ENCODE measurements at places on chromosomes 5 and 9. TPM values are rescaled to one million over a fixed set of nuclear protein-coding genes. Genes with fewer than 3 reads are reported as not detected.

DNA sequence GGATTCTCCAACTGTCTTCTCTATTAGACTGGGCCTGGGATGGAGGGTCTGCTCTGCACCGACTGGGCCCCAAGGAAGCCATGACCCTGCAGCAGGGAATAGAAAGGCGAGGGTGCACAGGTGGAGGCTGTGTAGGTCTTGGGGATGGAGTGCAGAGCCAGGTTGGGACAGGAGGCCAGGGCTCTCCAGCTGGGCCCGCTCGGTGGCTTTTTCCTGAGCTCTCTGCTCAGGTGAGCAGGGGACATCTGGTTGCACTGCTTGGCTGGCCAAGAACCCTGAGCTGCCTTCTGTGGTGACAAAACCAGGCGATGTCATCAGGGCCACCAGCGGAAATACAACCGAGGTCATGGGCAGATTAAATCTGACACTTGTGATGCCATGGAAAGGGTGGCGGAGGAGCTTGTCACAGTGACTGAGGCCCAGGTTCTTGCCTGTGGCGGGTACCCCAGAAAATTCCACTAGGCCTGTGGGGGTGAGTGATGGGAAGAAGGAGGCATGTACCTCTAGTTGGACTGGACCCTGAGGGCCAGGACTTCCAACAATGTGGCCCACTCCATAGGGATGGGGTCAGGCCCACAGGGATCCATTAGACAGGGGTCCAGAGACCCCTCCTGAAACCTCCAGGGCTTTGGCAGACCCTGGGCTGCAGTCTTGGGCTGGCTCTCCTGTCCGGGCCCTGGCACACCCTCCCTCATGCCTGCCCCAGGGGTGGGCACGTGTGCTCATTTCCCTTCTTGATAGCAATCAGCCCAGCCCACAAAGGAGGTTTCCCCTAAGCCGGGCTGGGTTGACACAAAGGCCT lies 4.4 kb upstream of the IL3 start:
- DNase-seq, result no peak

The PFN3 gene
- not detected for total RNA-seq

The SLC23A1 gene
- total RNA-seq, result not detected

The PPIC gene
- total RNA-seq, result 29.0 TPM
